Ammon's horn (tissue), 1 donor: ENCODE measurements at places on chromosomes 4 and X.

- no peak for DNase-seq
These were observed 31.4 kb downstream of the TBC1D9 start for GRCh38 chr4:140724760-140725159.

- no peak for DNase-seq
These were observed 168.3 kb upstream of the RPS6KA3 start for GRCh38 chrX:20434986-20435385.

- DNase-seq, result no peak
These were observed 82.5 kb downstream of the FAT4 start for GRCh38 chr4:125397226-125397625.

- no peak for DNase-seq
These were observed 50.7 kb downstream of the CLDN34 start for GRCh38 chrX:10017872-10018271.

DNA sequence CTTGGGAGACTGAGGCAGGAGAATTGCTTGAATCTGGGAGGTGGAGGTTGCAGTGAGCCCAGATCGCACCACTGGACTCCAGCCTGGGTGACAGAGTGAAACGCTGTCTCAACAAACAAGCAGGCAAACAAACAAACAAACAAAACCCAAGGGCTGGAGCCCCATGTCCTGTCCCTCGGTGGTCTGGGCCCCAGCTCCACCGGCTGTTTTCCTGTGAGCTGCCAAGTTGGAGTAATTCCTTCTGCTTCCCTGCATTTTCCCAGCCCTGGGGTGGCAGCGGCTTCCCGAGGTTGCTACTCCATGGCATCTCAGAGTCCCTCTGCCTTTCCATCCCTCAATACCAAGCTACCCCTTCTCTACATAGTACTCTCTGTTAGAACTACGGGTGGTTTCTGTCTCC lies 43.2 kb downstream of the RGS12 start:
- DNase-seq, result no peak

DNA sequence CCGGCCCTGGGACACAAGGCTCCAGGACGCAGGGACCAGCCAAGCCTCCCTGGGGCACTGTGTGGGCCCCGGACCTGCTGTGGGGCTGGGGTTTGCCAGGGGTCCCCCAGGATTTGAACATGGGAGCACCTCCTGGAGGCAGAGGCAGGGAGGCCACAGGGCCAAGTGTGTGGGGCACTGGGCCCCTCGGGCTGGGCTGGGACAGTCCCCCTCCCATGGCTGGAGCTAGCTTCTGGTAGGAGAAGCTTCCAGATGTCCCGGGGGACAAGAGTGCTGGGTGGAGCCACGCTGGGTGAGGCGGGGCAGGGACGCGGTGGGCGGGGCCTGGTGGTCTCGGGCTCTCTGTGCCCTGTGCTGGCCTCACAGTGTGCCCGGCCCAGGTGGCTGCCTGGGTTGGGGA lies 18.6 kb downstream of the FGFRL1 start:
- no peak for DNase-seq

DNA sequence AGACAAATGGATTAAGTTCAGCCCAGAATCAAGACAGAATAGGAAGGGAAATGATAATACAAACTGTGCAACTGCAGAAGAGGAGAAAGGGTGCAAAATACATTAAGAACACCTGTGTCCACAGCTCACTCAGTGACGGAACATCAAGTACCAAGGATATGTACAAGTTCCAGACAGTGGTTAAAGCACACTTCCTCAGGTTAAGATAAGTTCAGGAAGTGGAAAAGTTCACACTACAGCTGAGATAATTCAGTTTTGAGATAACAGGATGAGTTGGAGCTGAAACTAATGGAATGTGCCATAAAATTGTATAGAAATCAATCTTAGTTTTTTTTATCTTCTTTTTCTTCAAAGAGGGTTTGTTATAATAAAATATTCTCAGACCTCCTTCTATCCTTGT lies 419.4 kb downstream of the KCNIP4 start:
- DNase-seq, result no peak

DNA sequence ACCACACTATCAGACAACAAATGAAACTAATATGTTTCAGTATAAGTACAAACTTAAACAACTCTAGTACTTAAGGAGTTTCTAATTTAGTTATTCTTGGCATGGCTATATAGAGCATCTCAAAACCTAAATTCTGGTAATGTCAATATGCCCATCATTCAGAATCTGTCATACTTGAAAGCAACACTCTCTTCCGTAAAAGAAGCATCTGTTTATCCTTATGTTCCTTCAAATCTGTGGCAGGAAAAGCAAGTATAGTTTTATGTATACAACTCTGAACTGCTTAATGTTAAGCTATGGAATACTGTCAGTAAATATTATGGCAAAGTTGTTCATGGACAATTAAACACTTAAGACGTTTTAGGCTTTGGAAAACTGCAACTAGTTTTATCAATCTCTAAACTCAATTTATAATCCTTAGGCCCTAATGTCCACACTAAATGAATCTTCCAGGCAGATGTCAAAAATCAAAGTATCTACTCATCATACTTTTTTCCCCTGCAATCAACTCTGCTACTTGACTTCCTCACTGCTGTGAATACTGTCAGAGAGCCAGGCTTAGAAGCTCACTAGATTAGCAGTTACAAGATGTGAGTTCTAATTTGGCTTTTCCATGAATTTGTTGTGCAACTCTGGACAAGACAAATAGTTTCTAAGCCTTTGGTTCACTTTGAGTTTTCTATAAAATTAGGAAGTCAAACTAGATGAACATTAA lies 109.4 kb downstream of the SCLT1 start:
- DNase-seq, result no peak

- peak; percentile 41 for DNase-seq
These were observed 218.2 kb downstream of the IDS start for GRCh38 chrX:149286940-149287349.

DNA sequence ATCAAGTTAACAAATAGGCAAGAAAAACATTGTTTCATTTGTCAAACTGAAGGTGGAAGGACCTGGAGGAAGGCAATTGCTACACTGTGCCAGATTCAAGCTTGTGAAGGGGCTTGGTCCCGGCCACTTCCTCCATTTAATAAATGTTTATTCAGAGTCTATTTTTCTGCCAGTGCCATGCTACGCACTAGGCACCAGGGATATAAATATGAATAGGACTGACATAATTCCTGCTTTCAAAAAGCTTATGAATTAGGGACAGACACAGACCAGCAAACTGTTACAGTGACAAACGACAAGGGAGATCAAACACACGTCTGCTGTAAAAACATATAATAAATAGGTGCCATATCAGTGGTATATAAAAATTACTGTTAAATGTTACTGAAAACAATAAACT lies 571 bp downstream of the TLR6 start:
- DNase-seq, result no peak

GRCh38 chr4:165780735-165781134 lies 92.3 kb upstream of the TLL1 start:
- DNase-seq, result no peak

GRCh38 chrX:34377645-34378044 lies 245.5 kb upstream of the FAM47A start:
- DNase-seq, result no peak
